Uterus (tissue), 4 donors: ENCODE measurements at places on chromosomes 12 and 14. TPM values are rescaled to one million over a fixed set of nuclear protein-coding genes. Genes with fewer than 3 reads are reported as not detected.

GRCh38 chr14:101736071-101736470 lies 25.4 kb upstream of the PPP2R5C start:
- no peak for DNase-seq

GRCh38 chr14:101075025-101075800 lies 171.7 kb upstream of the RTL1 start:
- peak; percentile 5 for DNase-seq

DNA sequence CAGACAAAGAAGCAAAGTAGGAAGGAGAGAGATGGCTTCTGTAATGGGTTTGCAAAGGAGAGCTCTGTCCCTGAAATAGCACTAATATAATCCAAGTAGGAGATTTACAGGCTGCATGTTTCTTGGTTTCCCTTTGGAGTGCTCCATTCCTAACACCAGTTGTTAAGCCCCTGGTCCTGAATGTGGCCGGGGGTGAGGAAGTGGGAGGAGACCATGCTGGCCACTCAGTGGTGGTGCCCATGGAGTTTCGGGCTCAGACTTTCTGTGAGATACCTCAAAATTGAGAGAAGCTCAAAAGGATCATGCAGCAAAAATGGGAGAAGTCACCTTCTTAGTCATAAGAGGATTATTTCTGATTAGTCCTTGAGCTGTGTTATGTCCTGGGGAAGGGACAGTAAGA lies 88.5 kb downstream of the DAD1 start:
- DNase-seq: no peak

GRCh38 chr12:118053071-118053985 lies 7.7 kb downstream of the WSB2 start:
- DNase-seq: no peak

- DNase-seq: no peak
Observed at GRCh38 chr14:91388551-91388975, 29.1 kb downstream of the CCDC88C start.

DNA sequence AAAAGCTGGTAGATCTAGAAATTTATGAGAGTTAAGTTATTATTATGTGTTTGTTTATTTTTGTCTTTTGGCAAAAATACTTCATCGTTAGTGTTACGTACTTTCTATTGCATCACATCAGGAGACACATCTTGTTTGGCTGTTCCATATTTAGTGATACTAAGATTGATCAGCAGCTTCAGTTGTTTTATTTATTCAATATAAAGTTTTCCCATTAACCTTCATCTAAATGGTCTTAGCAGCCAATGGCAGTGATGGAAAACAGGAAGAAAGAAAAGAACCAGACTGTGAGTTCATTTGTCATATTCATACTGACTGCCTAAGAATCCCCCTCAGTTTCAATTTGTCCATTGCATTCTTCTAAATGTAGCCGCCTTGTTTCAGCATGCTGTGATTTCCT lies 122.3 kb downstream of the METTL25 start:
- DNase-seq: no peak

LRRC10 gene
- not detected for total RNA-seq

DNA sequence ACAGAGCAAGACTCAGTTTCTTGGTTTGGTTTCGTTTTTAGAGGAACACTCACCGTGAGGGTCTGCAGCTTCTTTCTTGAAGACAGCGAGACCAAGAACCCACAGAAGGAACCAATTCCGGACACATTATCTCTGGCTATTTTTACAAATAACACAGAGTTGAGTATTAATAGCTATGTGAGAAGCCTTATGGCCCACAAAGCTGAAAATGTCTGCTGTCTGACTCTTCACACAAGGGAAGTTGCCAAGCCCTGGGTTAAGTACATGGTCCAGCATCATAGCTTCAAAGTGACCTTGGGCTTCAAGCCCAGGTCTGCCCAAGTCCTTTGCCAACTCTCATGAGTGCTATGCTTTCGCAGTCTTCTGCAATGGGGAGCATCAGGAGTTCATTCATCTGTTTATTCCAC lies 2.6 kb upstream of the LGMN start:
- DNase-seq: no peak
